ENCODE measurements at places on chromosomes 12 and 14.

DNA sequence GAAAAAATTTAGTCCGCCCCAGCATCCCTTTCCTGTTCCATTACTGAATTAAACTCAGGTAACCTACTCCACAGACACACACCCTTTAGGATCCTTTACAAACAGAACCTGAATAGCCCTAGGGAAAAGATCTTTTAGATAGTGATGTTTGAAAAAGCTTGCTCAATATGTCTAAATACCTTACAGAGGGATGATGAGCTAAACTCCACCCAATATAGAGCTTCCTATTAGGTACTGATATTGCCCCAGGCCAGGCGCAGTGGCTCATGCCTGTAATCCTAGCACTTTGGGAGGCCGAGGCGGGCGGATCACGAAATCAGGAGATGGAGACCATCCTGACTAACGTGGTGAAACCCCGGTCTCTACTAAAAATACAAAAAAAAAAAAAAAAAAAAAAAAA is 50.1 kb downstream of the FERMT2 start:
- no peak for DNase-seq

GRCh38 chr14:61491224-61491623 is 169.8 kb downstream of the PRKCH start:
- no peak for DNase-seq

- no peak for DNase-seq
Observed at GRCh38 chr12:96980991-96981414, 73.9 kb downstream of the NEDD1 start.

- DNase-seq: no peak
Observed at GRCh38 chr12:91009319-91009950, 4.7 kb upstream of the EPYC start.

DNA sequence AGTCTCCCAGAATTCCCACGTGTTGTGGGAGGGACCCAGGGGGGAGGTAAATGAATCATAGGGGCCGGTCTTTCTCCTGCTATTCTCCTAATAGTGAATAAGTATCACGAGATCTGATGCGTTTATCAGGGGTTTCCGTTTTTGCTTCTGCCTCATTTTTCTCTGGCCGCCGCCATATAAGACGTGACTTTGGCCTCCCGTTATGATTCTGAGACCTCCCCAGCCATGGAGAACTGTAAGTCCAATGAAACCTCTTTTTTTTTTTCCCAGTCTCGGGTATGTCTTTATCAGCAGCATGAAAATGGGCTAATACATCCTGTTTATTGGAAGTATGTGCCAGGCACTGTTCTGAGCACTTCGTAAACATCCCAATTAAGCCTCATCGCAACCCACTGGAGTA is 788 bp downstream of the KRT72 start:
- no peak for DNase-seq

DNA sequence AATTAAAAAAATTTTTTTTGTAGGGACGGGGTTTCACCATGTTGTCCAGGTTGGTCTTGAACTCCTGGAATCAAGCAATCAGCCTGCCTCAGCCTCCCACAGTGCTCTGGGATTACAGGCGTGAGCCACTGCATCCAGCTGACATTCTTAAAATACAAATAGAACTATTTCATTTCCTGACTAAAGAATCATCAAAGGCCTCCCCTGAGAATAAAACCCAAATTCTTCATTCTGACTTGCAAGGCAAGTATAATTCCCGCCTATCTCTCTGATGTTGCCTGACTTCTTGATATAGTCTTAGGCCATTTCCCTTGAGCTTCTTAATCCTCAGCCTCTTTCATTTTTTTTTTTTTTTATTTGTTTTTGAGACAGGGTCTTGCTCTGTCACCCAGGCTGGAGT is 4.4 kb upstream of the BICD1 start:
- DNase-seq: no peak

DNA sequence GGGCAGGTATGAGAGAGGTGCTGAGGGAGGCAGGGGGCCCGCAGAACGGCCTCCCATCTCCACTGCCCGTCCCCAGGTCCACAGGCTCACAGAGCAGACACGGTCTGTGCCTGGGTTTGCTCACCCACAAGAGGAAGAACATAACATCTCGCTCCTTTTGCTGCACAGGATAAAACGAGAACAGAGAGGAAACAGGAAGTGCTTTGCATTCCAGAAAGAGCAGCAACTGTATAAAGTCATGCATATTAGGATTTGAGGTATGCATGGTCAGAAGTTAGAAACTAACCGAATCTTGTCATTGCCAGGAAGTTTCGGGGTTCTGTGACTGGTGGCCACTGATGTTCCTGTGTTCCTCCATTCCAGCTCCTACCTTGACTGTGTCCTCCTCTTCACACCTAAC is 25.0 kb downstream of the NTF3 start:
- no peak for DNase-seq

DNA sequence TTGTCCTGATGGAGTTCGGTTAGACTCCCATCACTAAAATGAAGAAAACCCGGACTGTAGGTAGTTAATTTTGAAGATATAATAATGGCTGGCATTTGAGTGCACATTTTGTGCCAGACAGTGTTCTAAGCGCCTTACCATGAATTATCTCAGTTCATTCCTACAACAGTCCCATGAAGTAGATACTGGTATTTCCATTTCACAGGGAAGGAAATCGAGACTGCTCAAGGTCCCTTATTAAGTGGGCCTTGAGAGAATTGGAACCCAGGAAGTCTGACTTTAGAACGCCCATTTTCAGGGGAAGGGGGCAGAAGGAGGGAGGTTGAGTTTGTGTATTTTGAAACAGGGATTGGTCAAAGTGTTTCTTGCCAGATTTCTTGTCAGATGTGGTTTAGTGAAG is 855 bp downstream of the MNAT1 start:
- DNase-seq: no peak

GRCh38 chr14:61868846-61869245 is 106.6 kb downstream of the SNAPC1 start:
- DNase-seq: no peak

- DNase-seq: no peak
Observed at GRCh38 chr12:71439362-71439612, 311 bp upstream of the LGR5 start.

GRCh38 chr12:26334621-26335124 is 139.3 kb downstream of the SSPN start:
- DNase-seq: no peak

GRCh38 chr12:110931315-110931728 is 10.9 kb upstream of the MYL2 start:
- no peak for DNase-seq

- DNase-seq: no peak
Observed at GRCh38 chr12:46473634-46474329, 101.2 kb upstream of the SLC38A2 start.

GRCh38 chr12:64525461-64526160 is 73.7 kb downstream of the TBK1 start:
- no peak for DNase-seq

DNA sequence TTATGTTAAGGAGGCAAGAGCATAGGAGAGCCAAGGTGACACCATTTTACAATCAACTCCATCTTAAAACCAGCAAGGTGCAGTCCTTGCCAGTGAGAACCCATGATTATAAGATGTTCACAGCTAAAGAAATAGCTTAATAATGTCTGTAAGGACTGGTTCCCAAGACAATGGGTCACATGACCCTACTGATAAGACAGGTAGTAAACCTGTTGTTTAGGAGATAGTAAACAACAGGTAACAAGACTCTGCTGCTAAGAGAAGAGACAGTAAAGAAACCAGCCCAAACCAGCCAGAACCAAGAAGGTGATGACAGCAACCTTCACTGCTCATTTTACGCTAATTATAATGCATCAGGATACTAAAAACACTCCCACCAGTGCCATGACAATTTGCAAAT is 23.2 kb upstream of the BCAT1 start:
- DNase-seq: no peak

GRCh38 chr12:15584366-15585041 is 204.7 kb downstream of the EPS8 start:
- peak; percentile 20 for DNase-seq

- no peak for DNase-seq
Observed at GRCh38 chr12:97805146-97805545, 342.5 kb downstream of the RMST start.

- no peak for DNase-seq
Observed at GRCh38 chr14:78834766-78835451, 664.7 kb downstream of the NRXN3 start.

GRCh38 chr12:106652510-106653015 is 69.8 kb downstream of the RFX4 start:
- no peak for DNase-seq

DNA sequence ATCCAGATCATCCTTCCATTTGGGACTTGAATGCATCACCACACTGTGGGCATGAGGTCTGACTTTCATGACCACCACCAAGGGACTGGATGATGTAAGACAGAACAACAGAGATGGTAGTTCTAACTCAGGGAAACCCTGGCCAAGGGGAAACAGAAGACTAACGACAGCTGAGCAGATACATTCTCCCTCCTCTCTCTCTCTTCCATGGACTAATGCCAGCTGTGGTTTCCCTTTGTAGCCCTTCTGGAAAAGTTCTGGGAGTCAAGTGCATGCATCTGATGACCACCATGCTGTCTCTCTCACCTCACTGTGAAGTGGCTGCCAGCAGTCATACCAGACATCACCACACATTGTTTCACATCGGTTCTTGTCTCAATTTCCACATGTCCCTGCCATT is 3.4 kb downstream of the TAS2R30 start:
- DNase-seq: no peak

- DNase-seq: no peak
Observed at GRCh38 chr14:94655169-94655710, 43.0 kb downstream of the SERPINA3 start.

GRCh38 chr12:71664411-71665089 is 449 bp downstream of the THAP2 start:
- DNase-seq: no peak

DNA sequence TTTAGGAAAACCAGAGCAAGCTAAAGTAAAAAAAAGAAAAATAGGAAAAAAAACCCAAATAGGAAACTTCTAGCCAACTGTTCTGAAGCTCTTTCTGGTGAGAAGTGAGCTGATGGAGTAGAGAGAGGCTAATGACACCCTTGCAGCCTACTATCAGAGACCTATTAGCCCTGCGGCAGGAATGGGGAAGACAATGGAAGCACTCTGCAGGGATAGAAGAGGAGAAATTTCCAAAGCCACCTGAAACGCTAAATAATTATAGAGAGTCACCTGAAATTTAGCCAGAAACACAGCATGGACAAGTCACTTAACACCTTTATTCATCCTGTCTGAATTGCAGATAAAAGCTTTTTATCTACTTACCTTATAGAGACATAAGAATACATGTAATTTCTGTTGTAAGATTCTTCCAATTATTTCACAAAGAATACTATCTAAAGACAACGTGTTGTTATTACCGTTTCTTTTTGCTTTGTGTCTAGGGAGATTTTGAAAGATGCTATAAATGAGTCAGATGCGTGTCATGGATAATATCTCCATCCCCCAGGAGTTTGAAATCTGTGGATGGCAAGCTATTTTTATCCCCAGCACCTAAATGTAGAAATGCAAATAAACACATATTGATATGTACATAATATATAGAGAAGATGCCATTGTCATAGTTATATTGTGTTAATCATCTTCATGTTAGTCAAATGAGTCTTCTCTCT is 138.6 kb downstream of the TPH2 start:
- no peak for DNase-seq

DNA sequence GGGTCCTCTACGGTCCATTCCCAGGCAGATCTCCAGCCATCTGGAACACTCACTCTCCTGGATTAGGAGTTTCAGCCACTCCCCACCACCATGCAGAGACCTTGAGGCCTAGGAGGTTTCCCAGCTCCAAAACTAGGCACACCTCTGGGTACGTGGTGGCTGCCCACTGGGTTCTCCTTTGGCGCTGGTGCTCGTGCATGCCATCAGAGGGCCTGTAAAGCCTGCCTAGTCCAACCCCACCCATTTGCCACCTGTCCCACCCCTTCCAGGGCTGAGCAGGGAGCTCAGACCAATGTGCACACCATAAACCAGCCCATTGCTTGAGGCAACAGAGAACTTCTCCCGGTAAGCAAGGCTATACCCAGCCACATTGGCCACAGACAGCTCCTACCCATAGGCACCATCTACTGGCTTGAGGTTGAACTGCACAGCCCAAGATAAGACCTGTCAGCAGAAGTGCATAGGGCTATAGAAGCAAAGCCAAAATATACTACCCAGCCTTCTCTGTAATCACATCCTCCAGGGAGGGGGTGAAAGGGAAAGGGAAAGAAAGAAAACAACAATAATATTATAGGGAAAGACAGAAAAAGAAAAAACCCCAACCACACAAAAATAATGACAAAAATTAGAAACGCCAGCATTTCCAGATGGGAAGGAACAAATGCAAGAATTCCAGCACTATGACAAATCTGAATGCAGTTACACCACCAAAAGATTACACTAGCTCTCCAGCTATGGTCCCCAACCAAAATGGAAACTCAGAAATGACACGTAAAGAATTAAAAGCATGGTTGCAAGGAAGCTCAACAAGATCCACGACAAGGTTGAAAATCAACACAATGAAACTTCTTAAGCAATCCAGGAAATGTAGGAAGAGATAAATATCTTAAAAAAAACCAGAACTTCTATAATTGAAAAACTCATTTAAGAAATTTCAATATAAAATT is 111.9 kb upstream of the CCDC175 start:
- peak; percentile 17 for DNase-seq

- DNase-seq: no peak
Observed at GRCh38 chr14:28758253-28758884, 8.2 kb upstream of the FOXG1 start.

- peak; percentile 66 for DNase-seq
Observed at GRCh38 chr14:49861699-49862088, 9.1 kb upstream of the NEMF start.
